ENCODE measurements at places on chromosomes 3 and 15. TPM values are rescaled to one million over a fixed set of nuclear protein-coding genes. Genes with fewer than 3 reads are reported as not detected.

The FBN1 gene
- 830 TPM for total RNA-seq

The RPL35A gene
- 594 TPM for total RNA-seq

The GXYLT2 gene
- total RNA-seq, result 56.9 TPM

The GOLGA8N gene
- 3.6 TPM for total RNA-seq

The DAPK2 gene
- total RNA-seq, result 6.9 TPM

The SNX33 gene
- total RNA-seq, result 20.3 TPM

The SNX22 gene
- 0.06 TPM for total RNA-seq

The PLSCR5 gene
- not detected for total RNA-seq

The CYP1A1 gene
- not detected for total RNA-seq

The CHRFAM7A gene
- total RNA-seq, result 0.54 TPM

The AGBL1 gene
- total RNA-seq, result not detected

The DOCK3 gene
- 0.05 TPM for total RNA-seq

The C3orf85 gene
- total RNA-seq, result not detected

The TMEM42 gene
- 31.5 TPM for total RNA-seq

The GOLGA6L7 gene
- total RNA-seq, result not detected

The CLDN1 gene
- total RNA-seq, result not detected

The SPATA12 gene
- total RNA-seq, result not detected

The SMCO1 gene
- not detected for total RNA-seq

The ANKRD63 gene
- total RNA-seq, result not detected

The EBLN2 gene
- total RNA-seq, result 1.6 TPM

The APOD gene
- total RNA-seq, result 67.7 TPM

The NTRK3 gene
- total RNA-seq, result 2.0 TPM

The HES1 gene
- total RNA-seq, result 7.1 TPM
